EL (cell line): ENCODE measurements at places on chromosomes 13 and 19.
A peak's percentile ranks its signal among the peaks of the same experiment; 100 is the strongest.

DNA sequence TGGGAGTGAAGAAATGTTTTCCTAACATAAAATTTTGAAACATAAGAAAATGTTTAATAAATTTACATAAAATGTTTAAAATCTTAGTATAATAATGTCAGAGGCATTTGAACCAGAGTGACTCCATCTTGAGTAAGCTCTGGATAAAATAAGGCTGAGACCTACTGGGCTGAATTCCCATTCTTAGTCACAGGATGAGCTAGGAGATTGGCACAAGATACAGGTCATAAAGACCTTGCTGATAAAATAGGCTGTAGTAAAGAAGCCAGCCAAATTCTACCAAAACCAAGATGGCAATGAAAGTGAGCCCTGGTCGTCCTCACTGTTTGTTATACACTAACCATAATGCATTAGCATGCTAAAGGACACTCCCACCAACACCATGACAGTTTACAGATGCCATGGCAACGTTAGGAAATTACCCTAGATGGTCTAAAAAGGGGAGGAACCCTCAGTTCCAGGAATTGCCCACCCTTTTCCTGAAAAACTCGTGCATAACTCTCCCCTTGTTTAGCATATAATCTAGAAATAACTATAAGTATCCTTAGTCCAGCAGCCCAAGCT is 1184.0 kb downstream of the UQCRFS1 start:
- no peak for DNase-seq

DNA sequence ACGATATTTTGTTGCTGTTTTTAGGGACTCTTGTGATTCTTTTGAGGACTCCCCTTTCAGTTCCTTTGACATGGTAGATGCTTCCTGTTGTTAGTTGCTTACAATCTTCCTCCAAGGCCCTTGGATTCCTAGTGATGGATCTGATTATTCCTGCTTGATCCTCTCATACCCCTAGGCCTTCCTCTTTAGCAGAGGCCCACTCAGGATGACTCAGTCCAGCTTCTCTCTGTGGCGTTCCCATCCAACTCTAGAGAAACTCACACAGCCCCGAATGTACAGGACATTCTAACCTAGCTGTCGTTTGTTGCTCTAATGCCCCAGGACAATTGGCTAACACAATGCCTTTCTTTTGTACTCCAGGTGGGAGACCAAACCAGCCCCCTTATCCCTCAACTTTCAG is 191.4 kb downstream of the POSTN start:
- peak; percentile 26 for DNase-seq

DNA sequence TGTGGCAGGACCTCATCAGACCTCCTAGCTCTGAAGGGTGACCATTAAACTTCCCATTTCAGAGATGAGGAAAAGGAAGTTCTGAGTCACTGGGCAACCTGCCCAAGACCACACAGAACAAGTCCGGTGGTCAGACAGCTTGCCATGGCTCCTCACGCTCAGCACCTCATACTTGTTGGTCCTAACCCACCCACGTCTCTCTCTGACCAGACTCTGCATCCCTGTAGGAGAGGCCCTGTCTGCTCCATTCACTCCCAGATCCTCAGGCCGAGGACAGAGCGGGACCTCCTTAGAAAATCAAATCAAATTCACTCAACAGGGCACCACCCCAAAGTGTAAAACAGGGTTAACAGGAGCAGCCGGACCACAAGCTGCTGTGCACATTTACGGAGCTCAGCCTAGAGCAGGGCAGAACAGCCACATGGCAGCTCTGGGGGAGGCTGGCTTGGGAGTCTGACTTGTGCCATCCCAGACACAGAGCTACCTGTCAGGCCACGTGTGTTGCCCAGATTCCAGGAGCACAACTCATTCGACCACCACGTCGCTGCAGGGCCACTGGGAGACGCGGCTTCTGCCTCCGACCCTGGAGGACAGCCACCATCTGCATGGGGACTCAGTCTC is 1.7 kb downstream of the MIER2 start:
- DNase-seq: peak; percentile 94

DNA sequence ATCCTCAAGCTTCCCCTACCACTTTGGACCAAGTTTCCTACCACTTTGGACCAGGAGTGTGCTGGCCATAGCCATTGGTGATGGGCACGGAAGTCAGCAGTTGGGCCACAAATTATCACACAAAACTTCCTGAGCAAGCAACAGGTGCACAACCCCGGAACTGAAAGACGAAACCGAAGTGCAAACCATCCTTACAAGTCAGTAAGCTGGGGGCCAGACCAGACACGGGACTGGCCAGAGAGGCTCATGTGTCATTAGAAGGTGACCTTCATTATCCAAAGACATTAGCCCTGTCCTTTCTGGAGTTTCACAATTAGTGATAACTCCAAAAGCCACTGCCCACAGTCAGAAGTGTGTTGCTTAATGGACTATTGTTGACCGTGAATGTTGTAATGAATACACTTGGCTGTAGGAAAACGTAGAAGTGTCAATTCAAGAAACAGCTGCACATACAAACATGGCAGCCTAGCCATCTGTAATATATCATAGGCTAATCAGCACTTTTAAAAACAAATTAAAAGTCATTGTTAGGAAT is 244.1 kb upstream of the IRS2 start:
- DNase-seq: no peak

- DNase-seq: no peak
Observed at GRCh38 chr19:48935864-48936263, 2.4 kb downstream of the DHDH start.

DNA sequence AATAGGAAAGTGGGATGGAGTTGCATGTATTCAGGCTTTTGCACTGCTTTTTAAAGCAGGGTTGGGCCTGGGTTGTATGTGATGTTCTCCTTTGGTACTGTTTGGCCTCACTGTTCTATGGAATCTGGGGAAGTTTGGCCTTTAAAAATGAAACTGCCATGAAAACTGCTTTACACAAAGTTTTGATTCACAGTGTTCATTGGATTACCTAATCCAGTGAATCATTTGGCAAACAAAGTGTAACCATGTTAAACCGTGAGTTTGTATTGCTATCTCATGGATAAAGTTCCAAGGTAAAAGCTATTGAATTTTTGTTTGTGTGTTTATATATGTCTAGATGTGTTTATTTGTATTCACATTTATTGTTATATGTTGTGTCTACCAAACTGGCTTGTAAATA is 1658.6 kb downstream of the OLFM4 start:
- no peak for DNase-seq

DNA sequence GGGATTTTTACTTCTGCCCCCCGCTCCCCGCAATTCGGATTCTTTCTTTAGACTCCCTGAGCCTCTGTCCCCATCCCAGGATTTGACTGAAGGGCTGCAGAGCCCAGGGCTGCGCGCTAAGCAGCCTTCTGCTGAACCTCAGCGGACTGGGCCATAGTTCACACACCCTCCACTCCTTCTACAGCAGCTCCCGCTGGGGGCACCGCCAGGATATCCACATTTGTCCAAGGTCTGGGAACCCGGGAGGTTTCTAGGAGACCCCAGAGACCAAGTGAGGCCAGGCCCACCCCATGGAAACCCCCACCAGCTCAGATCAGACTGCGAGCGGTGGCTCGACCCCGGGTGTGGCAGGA is 463.3 kb downstream of the ITGBL1 start:
- DNase-seq: no peak

GRCh38 chr19:12202250-12202649 is 39.4 kb downstream of the ZNF136 start:
- no peak for DNase-seq

- DNase-seq: no peak
Observed at GRCh38 chr19:32178401-32178800, 167.0 kb upstream of the ZNF507 start.

DNA sequence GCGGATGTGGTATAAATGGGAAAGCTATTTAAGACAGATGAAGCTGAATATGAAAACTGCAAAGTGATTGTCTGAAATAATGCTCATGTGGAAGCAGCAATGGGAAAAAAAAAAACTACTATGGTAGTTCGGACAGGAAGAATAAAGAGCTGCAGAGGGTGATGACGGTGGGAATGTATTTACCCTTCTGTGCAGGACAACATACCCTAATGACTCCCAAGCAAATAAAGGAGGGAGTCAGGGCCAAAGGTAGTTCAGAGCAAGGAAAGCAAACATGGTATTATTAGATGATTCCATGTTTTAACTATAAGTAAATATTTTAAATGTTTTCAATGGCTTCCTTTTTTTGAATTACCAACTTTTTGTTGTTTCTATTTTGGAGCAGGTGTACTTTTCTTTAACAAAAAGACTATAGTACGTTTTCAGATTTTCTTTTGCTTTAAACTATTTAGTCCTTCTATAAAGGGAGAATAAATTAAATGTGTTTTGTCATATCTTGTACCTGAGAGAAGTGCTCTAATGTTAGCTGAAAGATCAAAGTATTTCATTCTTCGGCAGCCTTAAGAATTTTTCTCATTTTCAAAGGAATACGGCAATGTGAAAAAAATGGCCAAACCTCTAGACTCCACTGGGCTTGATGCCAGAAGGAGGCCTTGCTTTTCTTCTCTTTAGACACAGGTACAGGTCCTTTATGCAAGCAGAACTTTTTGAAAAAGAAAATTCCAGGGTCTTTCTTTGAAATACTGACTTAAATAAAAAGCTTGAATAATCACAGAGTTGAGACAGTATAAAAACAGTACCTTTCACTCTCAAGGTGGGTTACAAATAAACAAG is 67.8 kb upstream of the ZDHHC20 start:
- DNase-seq: no peak

GRCh38 chr13:113186061-113186900 is 22.2 kb downstream of the PCID2 start:
- peak; percentile 17 for DNase-seq

DNA sequence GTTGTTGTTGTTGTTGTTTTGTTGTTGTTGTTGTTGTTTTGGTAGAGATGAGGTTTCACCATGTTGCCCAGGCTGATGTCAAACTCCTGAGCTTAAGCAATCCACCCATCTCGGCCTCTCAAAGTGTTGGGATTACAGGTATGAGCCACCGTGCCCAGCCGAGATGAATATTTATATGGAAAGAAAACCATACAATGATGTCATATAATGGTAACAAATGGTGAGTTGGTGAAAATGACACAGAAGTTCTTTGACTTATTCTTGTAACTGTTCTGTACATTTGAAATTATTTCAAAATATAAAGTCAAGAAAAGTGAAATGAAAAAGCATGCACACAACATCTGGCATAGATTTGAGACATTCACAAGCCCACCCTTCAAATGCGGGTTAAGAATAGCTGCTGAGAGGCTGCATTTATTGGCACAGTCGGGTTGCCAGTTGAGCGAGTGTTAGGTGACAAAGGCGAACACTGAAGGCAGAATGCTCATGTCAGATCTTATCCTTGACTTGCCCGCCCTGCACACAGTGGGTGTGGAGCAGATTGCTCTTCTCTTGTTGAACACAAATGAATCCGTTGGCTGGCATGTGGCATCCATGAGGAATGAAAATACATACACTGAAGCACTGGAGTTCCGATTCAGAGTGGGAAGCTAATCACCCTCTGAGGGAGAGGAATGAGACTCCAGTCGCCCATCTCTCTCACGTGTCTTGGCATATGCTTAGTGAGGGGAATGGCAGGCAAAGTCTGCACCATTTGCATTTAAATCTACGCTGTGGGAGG is 15.8 kb upstream of the UBE2S start:
- DNase-seq: no peak

DNA sequence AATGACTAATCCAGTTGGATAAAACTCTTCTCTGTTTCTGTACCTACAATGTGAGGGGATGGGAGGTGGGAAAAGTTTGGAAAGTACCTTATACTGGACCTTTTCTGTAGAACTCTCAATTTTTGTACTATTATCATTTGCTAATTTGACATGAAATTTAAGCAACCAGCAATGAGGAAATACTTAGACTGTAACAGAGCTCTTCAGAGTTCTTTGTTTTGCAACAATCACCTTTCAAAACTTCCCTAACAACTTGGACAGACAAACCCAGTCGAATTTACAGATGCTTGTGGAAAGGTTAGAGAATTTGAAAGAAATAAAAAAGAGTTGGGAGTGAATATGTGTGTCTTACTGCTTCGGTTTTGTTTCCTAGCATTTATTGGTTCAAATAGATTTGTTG is 16.8 kb downstream of the KBTBD7 start:
- DNase-seq: no peak

DNA sequence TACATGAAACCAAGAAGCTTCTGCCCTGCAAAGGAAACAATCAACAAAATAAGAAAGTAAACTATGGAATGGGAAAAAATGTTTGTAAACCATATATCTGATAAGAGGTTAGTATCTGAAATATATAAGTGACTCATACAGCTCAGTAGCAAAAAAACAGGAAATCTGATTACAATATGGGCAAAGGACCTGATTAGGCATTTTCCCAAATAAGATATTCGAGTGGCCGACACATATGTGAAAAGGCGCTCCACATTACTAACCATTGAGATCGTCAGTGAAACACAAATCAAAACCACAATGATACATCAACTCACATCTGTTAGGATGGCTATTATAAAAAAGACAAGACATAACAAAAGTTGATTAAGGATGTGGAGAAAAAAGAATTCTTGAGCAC is 2818.6 kb upstream of the PCDH20 start:
- DNase-seq: peak; percentile 84

GRCh38 chr13:26721251-26722121 is 39.1 kb downstream of the GPR12 start:
- DNase-seq: no peak

GRCh38 chr19:33462112-33462791 is 59.3 kb downstream of the PEPD start:
- no peak for DNase-seq
